Hypothalamus (tissue), 51 donors: ENCODE measurements at places on chromosomes 4 and X.

DNA sequence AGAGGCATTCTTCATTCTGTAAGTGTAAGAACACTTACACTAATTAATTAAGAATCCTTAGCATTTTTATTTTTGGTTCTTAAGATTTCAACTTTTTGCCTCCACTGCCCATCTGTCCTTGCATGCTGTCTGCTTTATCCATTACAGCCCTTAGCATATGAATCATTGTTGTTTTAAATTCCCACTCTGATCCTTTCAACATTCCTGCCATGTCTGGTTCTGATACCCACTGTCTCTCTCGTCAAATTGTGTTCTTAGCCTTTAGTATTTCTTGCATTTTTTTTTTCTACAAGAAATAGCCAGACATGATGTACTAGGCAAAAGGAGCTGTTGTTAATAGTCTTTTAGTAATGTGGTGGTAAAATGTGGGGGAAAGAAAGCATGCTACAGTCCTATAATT lies 1360.0 kb downstream of the TECRL start:
- no peak for DNase-seq

GRCh38 chr4:26412381-26413372 lies 77.6 kb downstream of the CCKAR start:
- DNase-seq = peak; percentile 5

- peak; percentile 47 for DNase-seq
Observed at GRCh38 chrX:130171446-130172126, at the start of gene RAB33A. Gene RAB33A, plus strand, starts transcription at chrX:130171962. Its CDS starts 101 bp downstream, at chrX:130172063.

DNA sequence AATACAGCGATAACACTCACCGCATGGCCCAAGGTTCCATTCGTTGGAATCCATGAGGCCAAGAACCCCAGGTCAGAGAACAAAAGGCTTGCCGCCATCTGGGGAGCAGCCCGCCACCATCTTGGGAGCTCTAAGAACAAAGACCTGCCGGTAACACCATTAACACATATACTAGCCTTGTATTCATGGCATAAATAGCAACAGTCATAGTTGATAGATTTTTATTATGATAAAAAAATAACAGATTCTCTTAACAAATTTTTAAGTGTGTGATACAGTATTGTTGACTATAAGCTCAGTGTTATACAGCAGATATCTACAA lies 309.4 kb downstream of the GLUD2 start:
- no peak for DNase-seq

GRCh38 chrX:97330151-97330550 lies 446.4 kb downstream of the RPA4 start:
- no peak for DNase-seq

GRCh38 chr4:25313201-25313895 lies 774 bp downstream of the ZCCHC4 start:
- DNase-seq = no peak
